ENCODE measurements at places on chromosomes 11 and 22.

DNA sequence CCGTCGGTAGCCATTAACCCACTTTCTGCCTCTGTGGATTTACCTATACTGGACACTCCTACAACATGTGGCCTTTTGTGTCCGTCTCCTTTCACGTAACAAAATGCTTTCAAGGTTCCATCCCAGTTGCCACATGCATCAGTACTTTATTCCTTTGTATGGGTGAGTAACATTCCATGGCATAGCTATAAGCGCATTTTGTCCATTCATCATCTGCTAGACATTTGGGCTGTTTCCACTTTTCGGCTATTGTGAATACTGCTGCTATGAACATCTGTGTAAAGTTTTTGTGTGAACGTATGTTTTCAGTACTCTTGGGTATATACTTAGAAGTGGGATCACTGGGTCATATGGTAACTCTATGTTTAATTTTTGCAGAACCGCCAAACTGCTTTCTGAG lies 257.2 kb downstream of the ST3GAL4 start:
- DNase-seq, result no peak

GRCh38 chr11:114959953-114960505 lies 281.7 kb downstream of the NXPE2 start:
- no peak for DNase-seq

- DNase-seq, result no peak
Measured at GRCh38 chr11:78542007-78542406, 32.7 kb downstream of the NARS2 start.

- DNase-seq, result no peak
Measured at GRCh38 chr22:19933341-19934241, 8.0 kb upstream of the COMT start.

DNA sequence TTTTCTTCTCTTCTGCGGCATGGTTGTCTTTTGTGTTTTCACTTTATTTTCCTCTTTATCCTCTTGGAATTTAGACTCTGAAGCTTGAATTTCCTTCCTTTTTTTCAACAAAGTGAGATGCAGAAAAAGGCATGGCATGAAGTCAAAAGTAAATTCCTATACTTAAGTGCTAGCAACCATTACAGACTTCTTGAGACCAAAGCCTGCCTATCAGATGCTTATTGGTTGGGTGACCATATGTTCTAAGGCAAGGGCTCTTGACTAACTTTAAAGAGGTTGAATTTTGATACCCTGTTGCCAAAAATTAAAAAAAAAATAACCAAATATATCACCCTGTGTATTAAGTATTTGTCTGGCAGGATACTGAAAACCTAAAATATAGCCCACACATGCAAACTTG lies 237.4 kb downstream of the TMEM135 start:
- DNase-seq, result no peak

- DNase-seq, result peak; percentile 69
Measured at GRCh38 chr11:75275581-75275980, 35.0 kb downstream of the TPBGL start.

- peak; percentile 61 for DNase-seq
Measured at GRCh38 chr11:3169255-3170043, 4.3 kb upstream of the OSBPL5 start.

GRCh38 chr11:119347940-119348605 lies 1.6 kb upstream of the MFRP start:
- no peak for DNase-seq

DNA sequence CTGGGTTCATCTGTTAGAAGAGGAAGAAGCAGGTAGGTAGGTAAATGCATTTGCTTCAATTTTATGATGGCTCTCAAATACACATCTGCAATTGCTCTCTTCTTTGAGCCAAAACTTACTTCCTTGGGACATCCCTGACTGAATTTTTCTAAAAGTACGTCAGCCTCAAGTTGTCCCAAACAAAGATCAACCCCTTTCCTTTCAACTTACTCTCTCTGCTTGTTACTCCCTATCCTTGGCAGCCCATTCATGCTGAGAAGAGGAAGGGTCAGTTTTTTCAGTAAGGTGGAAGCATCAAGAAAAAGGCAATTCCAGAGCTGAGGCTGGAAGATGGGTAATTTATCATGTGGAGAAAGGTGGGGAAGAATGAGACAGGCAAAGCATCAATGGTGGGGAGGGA lies 111.2 kb downstream of the LRRC32 start:
- DNase-seq, result no peak

DNA sequence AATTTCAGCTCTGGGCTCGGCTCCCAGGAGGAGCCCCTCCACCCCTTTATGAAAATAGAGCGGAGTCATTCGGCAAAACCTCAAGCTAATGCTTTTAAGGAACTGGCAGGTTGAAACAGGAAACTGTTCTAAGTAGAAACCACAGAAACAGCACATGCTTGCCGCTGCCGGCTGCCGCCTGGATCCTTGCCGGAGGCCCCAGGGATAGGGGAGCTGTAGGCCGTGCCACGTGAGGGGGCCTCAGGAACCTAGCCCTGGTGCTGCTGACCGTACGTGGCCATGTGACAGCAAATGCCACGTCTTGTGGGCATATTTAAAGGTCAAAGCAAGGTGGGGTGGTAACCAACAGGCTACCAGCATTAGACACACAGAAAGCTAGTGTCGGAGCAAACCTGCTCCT lies 77.9 kb upstream of the TIMP3 start:
- DNase-seq, result peak; percentile 46

- no peak for DNase-seq
Measured at GRCh38 chr11:76088511-76088910, 117.8 kb downstream of the WNT11 start.

DNA sequence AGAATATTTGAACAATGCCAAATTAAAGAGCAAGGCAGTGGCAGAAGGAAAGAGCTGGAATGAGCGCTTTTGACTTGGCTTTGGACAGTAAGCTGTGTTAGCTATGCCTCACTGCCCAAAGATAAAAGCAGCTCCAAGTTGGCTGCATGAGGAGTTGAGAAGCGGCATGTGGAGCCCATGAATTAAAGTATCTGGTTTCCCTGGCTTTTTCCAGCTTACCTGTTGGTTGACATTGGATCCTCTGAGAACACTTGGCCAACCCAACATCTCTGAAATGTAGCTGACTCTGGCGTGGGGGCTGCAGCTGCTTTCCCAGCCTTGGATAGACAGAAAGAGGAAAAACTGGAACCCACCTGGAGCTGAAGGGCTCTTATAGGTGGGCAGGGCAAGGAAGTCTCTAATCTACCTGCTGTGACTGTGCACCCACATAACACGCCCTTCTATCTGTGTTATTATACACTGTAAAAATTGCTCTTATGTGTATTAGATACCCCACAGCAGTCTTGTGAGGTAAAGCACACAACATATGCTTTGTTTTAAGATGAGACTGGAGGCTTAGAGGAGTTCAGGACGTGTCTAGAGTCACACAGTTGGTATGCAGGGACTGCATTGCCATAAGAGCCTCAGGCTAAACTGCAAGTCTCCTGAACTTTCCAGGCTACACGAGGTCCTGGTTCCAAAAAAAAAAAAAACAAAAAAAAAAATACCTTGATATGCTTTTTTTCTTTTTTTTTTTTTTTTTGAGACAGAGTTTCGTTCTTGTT lies 5.8 kb downstream of the UBASH3B start:
- no peak for DNase-seq

DNA sequence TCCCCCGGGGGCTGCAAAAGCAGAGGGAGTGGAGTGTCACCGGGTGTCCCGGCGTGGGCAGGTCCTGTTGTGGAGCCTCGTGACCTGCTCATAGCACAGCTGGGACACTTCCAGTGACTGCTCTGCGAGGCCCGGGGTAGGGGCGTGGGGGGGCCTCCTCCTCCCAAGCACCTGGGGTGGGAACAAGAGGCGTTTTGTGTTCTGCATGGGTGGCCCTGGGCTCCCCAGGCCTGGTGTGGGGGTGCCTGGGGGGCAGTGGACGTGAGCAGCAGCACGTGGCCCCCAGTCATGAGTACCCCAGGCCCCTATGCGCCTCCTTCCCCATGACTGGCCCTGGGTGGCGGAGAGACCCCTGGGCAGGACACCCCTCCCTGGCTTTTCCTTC lies 104.7 kb downstream of the KCNQ1 start:
- no peak for DNase-seq

GRCh38 chr11:57588046-57588710 lies 9.3 kb upstream of the SERPING1 start:
- DNase-seq, result no peak

DNA sequence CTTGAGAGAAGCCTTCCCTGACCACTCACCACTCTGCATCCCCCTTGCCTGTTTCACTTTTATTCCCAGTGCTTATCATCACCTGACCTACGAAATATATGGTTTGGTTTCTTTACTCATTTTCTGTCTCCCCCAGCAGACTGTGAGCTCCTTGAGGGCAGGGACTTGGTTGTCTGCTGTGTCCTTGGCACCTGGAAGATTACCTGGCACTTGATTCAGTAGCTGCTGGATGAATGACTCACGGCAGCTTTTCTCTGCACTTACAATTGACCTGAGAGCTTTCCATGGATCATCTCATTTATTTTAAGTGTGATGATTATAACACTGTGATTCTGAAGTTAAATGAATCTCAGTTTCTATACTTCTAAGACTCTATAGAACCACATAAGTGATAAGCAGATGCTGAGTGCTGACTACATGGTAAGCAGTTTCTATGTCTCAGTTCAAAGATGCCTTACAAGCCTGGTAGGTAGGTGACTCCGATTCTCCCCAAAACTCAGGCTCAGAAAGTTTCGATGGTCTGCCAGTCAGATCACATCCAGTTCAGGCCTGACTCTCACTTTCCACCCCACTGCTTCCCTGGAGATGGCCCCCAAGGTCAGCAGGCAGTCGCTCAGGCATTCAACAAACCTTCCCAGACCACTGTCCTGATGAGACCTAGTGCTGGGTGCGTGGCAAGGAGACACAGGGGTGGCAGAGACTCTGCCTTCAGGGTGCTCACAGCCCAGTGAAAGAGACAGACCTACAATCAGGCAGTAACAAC lies 11.6 kb downstream of the IL2RB start:
- no peak for DNase-seq

DNA sequence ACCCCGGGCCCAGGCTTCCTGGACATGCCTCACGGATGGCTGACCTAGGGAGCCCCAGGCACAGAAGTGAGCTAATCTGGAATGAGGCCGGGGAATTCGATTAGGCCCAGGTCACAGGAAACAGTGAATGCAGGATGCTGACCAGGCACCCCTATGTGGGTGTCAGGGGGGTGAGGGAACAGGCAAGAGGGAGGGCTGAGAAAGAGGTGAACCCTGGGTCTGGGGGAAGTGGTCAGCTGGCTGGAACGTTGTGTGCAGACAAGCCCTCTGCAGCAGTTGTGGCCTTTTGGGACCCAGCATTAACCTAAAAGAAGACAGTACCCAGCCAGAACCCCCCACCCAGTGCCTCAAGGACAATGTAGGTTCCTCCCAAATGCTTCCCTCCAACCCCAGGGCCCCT lies 8.1 kb downstream of the SERHL2 start:
- DNase-seq, result no peak

DNA sequence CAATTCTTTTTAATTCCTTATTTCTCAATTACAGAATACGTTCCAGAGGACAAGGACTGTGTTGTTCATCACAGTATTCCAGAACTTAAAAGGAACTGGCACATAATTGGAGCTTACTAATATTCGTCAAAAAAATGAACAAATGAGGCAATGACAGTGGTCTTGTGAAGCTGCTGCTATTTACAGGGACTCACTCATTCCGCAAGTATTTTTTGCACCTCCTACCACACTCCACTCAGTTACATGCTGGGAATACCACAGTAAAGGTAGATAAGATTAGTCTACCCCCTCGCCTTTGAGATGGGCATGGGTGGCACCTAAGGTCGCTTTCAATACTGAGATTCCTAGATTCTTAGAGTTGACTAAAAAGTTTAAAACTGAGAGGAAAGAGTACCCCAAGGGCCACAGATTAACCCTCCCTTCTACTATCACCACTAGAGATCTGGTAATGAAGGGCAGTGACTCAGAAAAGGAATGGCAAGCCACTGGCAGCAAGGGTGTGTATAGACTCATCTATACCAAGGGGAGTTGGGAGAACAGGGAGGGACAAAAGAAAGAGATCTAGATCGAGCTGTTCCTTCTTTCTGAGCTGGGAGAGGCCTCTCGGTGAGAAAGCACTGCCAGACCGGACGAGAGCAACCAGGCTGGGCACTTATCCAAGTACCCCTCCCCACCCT lies 85.0 kb downstream of the RPL27A start:
- no peak for DNase-seq

DNA sequence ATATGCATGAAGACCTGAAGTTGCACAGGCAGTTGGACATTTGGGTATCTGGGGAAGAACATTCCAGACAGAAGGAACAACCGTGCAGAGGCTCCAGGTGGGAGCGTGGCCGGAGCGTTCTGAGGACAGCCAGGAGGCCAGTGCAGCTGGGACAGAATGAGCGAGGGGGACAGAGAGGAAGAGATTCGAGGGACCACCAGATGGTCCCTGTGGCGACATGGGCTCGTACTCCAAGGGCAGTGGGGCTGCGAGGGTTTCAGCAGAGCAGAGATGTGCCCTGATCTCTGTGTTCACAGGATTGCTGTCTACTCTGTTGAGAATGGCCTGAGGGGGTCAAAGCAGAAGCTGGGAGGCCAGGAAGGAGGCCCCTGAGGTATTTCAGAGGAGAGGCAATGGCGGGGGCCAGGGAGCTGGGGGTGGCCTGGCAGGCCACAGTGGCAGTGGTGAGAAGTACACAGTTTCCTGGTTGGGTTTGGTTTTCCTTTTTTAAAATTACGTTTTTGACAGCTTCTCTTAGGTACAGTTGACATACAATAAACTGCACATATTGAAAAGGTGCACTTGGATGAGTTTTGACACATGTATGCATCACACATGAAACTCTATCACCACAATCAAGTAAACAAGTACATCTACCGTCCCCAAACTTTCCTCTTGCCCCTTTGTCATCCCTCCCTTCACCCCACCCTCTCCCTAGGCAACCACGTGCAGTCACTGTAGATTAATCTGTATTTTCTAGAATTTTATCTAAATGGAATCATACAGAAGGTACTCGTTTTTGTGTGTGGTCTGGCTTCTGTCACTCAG lies 24.8 kb upstream of the SOX10 start:
- DNase-seq, result no peak

DNA sequence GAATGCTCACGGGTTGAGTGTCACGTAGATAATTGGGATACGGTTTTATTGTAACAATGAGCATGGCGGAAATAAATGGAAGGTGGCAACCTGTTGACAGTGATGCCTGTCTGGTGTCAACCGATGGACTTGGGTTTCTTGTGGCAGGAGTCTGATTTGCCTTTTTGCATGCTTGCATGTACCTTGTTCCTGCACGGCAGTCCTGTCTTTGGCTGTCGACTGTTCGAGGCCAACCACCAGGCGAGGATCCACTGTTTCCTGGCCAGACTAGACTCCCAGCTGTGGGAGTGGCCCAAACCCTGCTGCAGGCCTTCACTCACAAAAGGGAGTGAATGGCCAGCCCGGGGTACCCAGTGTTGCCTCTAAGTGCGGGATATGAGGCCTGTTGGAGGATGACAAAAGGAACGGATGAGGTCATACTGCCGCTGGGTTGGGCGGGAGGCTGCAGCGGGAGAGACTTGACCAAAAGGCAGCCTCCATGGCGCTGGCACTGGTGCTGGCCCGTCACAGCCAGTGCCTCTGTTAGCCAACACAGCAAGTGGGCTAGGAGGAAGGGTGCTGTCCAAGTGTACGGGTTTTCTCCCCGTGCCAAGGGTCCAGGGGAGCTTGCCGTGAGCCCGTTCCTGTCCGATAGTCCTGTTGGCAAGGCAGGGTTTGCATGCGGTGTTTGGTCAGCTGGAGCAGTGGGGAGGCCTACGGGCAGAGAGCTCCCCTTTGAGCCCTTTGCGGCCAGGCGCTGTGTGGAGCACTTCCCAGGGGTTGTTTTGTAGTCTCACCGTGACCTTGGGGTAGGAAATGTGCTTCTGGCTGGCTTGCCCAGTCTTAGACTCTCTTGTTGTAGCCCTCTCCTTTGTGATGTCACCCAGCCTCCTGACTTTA lies 974 bp downstream of the DGCR8 start:
- no peak for DNase-seq

All from CMK (cell line).